ENCODE measurements at places on chromosomes 5 and 9.

GRCh38 chr5:43683884-43684471, 81.0 kb downstream of the NNT start:
- DNase-seq: no peak

DNA sequence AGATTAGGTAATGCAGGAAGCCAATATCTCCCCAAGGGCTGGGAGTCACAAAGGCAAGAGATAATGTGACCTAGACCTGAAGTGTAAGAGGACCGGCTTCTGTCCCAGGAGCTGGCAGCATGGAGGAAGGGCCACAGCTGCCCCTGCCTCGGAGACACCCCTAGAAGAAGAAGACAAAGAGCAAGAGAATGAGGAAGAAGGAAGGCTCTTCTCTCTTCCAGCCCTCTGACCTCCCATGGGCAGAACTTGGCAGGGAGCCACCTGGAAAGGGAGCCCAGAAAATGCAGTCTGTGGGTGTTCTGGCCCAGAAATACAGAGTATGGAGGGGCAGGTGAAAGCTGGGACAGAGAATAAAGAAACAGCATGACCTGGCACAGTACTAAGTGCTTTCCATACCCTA, 151.0 kb downstream of the C5orf15 start:
- no peak for DNase-seq

- no peak for DNase-seq
Observed at GRCh38 chr5:139415221-139415861, 11.5 kb upstream of the SPATA24 start.

DNA sequence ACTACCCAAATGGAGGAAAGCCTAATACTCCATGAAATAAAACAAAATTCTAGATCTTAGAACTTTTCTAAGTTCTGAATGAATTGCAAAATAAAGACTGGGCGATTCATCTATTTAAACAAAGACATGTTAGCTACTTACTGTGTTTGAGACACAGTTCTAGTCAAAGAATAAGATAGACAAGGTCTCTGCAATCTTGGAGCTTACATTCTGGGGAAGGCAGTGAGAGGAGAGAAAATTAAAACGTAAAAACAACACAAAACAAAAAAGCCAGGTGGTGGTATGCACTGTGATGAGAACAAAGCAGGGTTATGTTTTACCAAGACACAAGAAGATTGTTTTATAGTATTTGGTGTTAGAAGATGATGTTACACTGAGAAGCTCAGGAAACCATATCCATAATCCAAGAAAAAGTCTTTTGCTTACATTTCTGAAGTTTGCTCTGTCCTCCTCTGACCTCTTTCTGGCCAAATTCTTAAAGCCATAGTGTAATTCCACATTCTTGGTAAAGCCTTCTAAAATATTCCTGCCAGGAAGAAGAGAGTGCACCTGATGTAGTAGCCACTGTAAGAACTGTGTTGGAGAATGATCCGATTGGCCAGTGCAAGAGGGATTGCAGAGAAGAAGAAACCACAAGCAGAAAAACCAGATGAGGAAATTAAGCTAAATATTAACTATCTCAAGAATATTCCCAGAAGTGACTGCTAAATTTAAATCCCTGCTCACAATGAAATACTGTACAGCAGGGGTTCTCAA, 218.4 kb downstream of the PCSK1 start:
- no peak for DNase-seq

Data from Jurkat, Clone E6-1 (cell line).